ENCODE measurements at places on chromosomes 4 and X.

DNA sequence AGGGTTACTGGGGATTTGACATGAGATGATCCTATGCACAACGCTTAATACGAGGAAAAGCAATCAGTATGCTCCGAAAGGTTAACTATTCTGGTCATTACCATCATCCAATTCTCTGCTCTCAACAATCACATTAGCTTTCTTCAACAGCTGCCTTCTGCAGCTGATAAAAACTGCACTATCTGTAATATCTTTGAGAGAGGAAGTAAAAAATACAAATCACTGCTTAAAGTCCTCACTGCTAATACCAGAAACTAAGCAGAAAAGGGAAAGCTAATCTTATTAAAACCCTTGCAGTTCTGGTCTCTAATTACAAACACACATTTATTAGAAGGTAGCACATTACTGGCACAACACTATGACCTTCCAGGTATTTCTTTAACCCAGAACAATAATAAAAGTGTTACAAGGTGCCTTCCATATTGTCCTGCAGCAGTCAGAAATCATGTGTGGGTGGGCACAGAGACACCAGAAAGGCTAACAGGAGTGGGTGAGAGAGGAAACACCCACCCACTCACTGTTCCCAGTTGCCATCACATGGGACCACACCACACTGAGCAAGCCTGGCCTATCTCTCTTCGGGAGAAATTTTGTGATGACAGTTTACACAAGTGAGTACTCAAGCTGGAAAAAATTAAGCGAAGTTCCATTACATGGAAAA, 71.0 kb downstream of the RELL1 start:
- DNase-seq: no peak

DNA sequence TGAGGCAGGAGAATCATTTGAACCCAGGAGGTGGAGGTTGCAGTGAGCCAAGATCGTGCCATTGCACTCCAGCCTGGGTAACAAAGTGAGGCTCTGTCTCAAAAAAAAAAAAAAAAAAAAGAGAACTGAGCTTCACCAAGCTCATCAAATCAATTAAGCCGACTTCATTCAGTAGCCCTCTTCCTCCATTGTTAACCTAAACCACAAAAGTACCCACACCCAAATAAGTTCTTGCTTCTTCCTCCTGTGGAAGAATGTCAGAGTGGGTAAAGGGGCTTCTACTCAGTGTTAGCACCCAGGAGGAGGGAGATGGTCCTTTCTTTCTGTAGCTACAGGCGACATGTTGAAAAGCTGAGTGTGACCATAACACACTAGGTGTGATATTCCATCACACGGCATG, 58.6 kb upstream of the CHRNA9 start:
- no peak for DNase-seq

DNA sequence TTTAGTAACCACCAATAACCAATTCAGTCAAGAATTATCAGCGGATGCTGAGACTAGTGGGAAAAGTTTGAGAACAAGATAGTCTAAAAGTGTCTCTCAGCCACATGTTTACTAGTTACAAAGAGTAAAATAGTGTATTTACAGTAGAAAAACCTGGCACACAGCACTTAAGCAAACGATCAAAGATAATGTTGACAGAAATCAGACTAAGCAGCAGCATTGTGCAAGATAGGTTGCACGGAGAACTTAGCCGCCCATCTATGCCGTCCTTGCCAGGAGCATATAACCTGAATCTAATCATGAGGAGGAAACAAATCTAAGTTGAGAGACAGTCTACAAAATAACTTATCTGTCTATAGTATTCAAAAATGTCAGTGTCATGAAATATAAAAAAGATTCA, 35.3 kb downstream of the KLHL5 start:
- no peak for DNase-seq

DNA sequence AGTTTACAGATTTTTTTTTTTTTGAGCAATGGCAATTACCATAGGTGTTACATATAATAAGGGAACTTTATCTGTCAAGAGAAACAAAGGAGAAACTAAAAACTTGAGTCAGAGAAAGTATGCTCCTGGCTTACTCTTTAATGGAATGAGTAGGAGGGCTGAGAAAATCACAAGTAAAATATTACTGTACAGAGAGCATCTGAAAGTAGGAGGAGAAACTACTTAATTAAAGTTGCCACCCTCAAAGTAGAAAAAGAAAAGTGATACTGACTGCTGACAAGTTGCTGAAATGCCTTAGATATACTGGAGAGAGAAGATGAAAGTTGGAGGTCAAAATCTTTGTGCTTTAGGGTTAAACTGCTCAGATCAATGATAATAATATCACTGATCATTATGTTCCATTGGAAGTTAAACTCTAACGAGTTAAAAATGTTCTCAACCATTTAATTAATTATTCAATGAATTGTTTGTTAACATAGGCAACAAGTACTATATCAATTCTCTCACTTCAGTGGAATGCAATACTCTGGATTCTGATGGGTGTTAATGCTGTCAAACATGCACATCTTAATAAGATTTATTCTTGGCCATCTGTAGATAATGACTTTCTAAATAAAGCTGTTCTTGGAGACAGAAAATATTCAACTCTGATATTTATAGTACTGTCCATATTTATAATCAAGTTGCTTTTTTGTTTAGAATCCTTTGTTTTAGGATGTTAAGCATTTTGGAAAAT, 61.2 kb upstream of the CAMK2D start:
- DNase-seq: no peak

- DNase-seq: no peak
These were observed 100.6 kb downstream of the GC start for GRCh38 chr4:71683309-71683708.

GRCh38 chrX:65821721-65822496, 154.5 kb downstream of the MSN start:
- DNase-seq: peak; percentile 40

DNA sequence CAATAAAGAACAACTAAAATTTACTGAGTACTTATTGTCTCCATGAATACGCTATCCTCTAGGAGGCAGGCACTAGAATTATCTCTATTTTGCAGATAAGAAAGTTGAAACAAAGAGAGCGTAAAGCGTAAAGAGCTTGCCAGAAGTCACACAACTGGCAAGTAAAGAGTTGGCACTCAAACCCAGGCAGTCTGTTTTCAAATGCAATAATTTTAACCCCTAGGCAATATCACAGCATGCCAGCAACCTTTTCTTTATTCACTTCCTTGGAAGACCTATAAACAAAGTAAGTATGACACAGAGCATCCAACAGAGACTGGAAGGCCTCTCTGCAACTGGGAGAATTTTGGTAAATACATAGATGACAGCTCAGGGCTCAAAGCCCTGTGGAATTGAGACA, 23.2 kb upstream of the AMELX start:
- DNase-seq: no peak

DNA sequence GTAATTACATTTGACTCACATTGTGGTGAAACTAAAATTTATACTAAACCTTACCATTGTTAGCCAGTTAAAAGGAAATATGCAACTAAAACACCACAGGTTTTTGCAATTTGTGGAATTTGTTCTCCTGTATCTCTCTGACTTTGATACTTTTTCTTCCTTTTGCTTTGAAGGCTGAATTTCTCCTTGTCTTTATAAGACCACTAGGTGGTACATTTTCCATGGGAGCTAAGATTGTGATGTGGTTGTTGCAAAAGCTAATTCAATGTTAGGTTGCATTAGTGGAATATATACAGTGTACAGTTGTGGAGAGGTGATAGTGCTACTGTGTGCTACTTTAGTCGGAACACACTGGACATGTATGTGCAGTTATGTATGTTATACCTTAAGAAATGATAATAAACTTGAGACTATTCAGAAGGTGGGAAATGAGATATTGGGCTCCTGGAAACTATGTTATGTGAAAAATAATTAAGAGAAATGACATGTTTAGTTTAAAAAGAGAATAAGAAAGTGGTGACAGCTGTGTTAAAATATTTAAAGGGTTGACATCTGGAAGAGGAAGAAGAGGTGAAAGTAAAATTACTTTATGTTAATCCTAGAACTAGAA, 70.3 kb downstream of the ARL9 start:
- no peak for DNase-seq

GRCh38 chrX:103552236-103552635, 32.9 kb upstream of the RAB40A start:
- no peak for DNase-seq

DNA sequence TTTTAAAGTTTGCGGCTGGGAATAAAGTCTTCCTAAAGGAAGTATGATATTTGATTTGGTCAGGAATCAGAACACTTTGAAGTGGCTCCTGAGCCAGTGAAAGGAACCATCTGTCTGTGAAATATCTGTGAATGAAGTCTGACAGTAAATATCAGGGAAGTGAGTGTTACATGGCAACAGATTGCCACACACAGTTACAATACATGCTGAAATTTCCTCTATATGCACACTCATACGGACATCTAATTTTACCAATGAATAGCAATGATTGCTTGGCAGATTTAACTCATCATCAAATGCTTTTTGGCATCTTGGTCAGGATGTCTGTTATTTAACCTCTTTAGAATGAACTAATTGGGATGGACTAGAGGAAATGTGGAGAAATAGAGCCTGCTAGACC, 1023.8 kb downstream of the FAT4 start:
- DNase-seq: no peak

- peak; percentile 21 for DNase-seq
These were observed 403.7 kb downstream of the MID1IP1 start for GRCh38 chrX:39204945-39205344.

DNA sequence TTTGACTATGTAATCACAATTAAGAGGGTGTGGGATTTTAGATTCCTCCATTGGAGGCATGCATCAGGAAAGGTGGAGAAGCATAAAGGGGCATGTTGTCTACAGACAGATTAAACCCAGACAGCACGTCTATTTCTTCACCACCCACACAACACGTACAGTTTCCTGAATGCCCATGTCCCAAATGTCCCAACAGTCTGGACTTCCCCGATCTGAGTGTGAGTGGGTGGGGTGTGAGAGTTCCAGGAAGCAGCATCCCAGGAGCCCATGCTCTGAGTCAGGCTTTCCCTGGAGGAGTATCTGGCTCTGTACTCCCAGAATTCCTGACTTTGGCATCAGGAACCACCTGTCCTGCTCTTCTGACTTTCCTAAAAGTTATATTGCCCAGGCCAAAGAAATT, 30.8 kb upstream of the NDP start:
- DNase-seq: no peak

DNA sequence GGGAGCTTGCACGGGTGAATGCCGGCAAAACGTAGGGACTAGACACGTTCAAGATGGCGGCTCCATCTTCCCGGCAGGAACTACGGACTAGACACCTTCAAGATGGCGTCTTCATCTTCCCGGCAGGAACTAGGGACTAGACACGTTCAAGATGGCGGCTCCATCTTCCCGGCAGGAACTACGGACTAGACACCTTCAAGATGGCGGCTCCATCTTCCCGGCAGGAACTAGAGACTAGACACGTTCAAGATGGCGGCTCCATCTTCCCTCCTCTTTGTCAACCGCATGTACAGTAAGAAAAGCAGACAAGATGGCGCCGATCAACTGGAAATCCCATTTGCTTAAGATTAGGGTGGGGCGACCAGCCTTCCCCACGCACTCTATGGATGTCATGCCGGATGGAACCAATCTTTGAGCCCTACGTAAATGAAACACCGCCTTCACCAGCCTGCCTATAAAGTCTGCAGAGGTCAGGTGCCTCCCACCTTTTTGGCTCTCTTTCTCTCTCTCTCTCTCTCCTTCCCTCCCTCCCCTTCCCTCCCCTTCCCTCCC, 222.4 kb downstream of the CRLF2 start:
- DNase-seq: peak; percentile 55

All from stimulated activated CD4-positive, alpha-beta T cell treated with anti-CD3 and anti-CD28 coated beads, Interleukin-4, amount 100 ng/mL, for 4 hours (primary cell).